ENCODE measurements at places on chromosomes 1 and 21.
A peak's percentile ranks its signal among the peaks of the same experiment; 100 is the strongest.

GRCh38 chr21:46046471-46046870 lies 51.4 kb upstream of the COL6A2 start:
- no peak for DNase-seq

DNA sequence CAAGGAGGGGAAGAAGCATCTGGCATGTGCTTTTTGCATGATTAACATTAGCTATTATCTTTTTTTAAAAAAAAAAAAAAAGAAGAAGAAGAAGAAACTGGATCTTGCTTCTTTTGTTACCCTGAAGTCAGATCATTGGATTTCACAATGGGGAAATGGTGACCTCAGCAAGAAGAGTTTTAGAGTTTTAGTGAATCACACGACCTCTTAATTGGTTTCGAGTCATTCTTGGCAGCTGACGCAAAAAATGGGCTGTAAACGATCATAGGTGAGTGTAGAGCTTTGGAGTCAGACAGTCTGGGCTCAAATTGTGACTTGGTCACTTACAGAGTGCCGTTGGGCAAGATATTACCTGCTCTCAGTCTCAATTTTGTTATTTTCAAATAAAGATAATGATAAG lies 33.3 kb upstream of the PGBD5 start:
- peak; percentile 68 for DNase-seq

DNA sequence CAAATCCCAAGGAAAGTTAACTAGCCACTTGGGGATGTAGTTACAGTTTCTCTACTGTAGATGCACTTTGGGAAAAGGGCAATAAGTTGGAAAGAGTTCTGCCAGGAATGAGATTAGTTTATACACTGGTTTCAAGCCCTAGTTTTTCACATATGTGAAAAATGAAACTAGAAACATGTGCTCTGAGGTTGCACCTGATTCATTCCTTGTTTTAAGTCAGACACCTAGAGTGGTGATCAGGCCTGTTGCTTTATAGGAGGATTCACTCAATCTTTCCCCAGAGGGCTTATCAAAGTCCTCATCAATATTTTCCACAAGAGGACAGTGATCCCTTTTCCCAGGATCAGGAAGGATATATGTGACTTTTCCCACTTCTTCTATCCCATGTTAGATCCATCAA lies 515.9 kb upstream of the PKN2 start:
- no peak for DNase-seq

- DNase-seq = no peak
Measured at GRCh38 chr1:57350610-57351009, 73.2 kb downstream of the DAB1 start.

GRCh38 chr21:42153746-42154145 lies 65.2 kb upstream of the ABCG1 start:
- no peak for DNase-seq

- DNase-seq = peak; percentile 37
Measured at GRCh38 chr1:232873931-232874330, 68.7 kb downstream of the MAP10 start.

DNA sequence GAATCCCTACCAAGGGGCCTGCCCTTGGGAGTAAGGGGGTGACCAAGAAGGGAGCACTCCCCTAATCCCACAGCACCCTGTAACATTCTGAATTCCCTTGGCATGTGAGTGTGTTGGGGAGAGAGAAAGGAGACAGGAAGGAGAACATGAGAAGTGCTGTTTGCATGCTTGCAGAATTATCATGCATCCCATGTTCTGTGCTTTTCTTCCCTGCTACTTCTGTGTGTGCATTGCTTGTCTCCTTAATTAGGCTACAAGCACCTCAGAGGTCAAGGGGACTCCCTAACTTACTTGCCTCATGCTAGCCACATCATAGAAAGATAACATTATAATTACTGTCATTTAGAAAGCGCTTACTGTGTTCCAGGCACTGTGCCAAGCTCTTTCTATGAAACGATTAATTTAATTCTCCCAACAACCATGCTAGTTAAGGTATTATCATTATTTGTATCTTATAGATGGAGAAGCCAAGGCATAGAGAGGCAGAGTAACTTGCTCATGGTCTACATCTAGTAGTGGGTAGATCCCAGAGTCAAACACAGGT lies 11.1 kb downstream of the NOS1AP start:
- no peak for DNase-seq

DNA sequence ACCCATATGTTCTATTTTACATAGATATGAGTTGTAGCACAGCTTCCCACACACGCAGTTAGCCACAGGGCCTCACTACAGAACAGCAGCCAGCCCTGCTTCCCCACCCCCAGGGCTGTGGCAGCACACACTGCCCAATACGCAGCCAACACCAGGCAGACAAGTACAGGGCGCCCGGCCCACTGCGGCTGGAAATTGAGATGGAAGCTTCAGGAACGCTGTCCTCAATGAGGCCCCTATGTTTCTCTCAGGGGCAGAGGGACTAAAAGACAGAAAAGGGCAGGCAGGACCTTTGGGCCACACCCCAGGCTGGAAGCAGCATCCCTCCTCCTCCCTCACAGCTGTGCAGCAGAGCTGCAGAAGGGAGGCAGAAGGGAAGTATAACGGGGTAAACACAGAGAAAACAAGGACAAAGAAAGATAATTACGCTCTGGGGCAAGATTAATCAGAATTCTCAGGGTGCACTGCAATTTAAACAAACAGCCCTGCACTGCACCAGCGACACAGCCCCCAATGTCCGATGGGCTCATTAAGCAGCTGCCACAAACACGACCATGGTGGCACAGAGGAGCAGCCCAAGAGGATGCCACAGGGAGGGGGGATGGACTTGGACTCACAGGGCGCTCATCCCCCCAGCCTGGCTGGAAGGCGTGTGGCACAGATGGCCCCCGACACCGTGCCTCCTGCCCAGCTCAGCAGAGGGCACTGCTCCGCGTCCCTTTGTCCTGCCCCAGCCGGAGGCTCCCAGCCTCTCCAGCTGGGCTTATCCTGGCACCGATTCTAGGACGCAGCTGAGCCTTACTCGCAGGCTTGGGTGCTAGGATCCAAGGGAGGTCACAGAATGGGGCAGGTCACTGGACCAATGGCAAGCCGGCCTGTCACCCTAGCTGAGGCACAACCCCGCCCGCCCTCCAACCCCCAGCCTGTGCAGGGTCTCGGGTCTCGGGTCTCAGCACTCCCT lies 14.2 kb downstream of the WDR4 start:
- no peak for DNase-seq

GRCh38 chr1:25711555-25712298 lies 88.3 kb upstream of the SELENON start:
- peak; percentile 84 for DNase-seq

GRCh38 chr1:194273660-194274059 lies 1087.2 kb upstream of the B3GALT2 start:
- no peak for DNase-seq

DNA sequence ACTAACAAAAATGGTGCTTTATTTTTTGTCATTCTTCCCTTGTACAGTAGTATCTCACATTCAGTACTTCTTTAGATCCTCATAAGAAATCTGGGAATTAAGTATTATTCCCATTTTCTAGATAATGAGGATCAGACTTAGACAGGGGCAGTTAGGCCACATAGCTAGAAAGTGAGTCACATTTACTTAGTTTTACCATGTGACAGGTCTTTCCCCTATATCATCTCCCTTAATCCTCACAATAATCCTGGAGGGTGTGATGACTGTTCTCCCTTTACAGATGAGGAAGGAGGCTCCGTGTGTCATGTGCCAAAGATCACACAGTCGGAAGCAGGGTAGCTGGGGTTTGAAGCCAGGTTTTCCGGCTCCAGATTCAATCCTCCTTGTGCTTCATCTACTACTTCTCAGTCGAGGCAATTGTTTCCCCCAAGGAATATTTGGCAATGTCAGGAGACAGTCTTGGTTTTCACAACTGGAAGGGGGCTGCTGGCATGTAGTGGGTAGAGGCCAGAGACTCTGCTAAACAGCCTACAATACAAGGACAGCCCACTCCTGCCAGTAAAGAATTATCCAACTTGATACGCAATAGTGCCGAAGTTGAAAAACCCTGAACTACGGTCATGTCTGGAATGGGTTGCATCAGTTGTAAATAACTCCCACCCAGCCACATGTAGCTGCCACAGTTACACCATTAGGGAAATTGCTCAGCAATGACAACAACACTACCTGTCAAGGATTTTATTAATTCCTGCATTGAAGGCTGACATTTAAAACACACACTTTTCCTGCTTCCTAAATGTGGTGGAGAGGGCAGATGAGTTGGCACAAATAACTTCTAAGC lies 54.5 kb downstream of the C8B start:
- no peak for DNase-seq

GRCh38 chr1:46539972-46540371 lies 11.5 kb downstream of the KNCN start:
- peak; percentile 58 for DNase-seq

DNA sequence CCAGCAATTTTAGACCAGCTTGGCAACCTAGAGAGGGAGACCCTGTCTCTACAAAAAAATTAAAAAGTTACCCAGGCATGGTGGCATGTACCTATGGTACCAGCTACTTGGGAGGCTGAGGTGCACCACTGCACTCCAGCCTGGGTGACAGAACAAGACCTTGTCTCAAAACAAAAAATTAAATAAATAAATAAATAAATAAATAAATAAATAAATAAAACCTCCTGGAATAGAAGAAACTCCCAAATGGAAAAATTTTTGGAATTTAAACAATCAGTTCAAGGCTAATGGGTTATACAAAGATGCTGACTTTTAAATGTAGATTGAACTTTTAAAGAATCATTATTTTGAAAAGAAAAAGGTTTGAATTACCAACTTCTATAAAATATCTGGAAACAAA lies 22.2 kb downstream of the UBR4 start:
- DNase-seq = no peak

- no peak for DNase-seq
Measured at GRCh38 chr1:72111662-72112061, 170.7 kb downstream of the NEGR1 start.

DNA sequence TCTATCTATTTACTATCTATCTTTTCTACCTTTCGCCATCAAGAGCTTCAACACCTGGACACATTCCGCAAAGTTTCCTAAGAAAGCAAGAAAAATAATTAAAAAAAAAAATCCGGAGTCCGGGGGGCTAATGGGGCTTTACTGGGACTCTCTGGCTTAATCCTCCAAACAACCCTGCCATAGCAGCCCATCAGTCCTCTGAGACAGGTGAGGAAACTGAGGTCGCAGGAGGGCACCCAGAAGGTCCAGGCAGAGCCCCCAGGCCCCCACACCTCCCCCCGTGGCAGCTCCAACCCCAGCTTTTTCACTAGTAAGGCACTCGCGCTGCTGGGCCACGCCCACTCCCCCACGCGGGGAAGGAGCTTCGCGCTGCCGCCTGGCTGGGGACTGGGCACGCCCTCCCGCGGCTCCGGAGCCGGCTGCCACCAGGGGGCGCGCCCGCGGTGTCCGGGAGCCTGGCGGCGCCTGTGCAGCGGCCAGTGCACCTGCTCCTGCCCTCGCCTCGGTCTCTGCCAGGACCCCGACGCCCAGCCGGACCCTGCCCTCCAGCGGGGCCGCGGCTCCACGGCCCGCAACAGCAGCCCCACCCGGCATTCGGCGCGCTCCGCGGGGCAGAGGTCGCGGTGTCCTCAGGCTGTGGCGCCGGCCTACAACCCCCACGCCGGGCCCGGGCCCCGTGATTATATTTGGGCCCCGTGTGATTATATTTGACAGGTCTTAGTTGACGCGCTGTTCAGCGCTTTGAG lies 54.1 kb upstream of the SAMD11 start:
- DNase-seq = peak; percentile 36

DNA sequence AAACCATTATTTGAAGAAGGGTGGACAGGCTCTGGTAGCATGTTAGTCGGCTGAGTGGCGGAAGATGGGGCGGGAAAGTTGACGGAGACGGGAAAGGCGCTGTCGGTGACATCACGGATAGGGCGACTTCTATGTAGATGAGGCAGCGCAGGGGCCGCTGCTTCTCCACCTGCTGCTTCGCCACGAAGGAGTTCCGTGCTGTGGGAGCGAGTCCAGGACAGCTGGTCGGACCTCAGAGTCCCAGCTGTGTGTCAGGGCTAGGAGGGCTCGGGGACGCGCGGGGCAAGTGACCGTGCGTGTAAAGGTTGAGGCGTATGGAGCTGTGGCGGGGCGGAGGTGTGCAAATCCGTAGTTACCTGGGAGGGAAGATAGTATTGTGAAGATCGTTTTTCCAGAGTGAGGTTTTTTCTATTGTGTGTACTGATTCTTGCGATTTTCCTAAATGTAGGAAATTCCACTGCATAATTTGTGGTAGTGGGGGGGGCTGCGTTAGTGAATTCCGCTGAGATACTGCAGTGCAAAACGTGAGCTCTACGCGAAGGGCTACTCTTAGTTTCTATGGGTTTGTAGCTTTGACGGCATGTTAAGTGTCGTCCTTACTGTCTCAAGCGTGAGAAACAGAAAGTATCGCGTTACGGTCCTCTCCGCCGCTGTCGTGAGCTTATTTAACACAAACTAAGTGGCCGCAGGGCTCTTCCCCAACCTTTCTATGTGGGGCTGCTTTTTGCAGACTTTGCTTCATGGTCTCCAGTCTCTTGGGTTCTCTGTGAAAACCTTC lies 111.2 kb upstream of the NBPF11 start:
- DNase-seq = peak; percentile 88

GRCh38 chr1:223629126-223629457 lies 36.4 kb downstream of the CAPN8 start:
- no peak for DNase-seq

DNA sequence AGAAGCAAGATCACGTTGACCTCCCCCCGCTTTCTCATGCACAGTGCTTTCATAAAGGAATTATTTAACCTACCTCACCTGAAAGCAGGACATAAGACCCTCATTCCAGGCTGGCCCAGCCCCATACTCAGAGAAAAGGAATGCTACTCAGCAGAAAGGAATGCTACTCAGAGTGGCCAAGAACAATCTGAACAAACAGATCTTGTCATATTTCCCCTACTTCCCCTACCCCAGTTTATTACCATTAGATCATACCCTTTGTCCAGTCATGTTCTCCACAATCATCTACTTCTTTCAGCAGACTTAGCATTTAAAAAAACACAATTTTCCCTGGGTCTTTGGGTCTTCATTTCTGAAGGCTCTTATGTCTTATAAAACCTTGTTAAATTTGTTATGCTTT lies 89.8 kb downstream of the SLC16A1 start:
- peak; percentile 85 for DNase-seq

- no peak for DNase-seq
Measured at GRCh38 chr21:44575307-44576024, 1.9 kb downstream of the KRTAP10-4 start.

DNA sequence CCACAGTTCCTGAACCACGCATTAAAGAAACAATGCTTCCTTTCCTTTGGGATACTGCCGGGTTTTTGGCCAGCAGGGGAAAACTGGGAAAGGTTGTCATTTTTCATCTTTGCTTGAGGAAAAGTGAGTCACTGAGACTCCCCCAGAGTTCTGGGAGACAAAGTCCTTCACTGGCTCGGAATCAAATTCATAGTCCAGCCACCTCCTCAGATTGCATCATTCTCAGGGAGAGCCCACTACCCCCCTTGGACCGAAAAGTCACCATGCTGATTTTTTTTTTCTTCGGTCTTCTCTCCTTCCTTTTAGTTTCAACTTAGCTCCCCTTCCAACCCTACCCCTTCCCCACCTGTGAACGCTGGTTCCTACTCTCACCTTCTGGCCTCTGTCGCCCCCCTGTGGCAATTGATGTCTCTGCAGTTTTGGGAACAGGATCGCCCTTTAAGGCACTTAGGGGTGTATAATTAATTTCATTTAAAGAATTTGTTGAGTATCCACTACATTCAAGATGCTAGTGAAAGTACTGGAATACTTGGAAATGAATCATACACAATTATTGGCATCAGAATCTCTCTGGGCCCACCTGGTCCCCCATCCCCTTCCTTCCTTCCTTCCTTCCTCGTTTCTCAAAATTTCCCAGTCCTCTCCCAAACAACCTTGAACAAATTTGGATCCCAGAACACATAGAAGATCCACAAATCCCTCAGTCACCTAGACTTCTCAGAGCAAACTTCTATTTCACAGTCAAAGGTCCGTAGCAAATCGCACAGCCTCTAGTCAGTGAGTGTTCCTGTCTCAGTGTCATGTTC lies 6.9 kb downstream of the ACKR1 start:
- DNase-seq = peak; percentile 39

Data from choroid plexus epithelial cell (primary cell).